NCI-H1048 (cell line): ENCODE measurements at places on chromosomes 1 and 21.

DNA sequence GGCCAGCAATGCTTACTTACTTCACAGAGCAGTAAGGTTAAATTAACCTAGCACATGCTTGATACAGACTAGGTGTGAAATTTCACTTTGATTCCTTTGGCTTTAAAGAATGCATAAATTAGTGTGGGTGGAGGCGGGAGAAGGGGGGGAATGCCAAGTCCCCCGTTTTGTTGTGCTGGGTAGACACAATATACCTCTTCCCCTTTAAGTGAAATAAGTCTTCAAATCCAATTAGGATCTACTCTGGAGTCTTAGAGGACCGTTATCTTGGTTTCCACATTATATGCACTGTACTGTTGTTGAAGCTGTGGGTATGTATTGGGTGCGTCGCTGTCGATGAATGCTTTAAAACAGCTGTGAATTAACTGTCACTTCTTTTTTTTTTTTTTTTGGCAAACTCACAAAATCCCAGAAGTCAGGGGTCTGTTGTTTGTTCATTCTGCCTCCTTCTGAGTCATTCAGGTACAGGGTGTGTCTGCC, 1.6 kb upstream of the S1PR1 start:
- no peak for DNase-seq

DNA sequence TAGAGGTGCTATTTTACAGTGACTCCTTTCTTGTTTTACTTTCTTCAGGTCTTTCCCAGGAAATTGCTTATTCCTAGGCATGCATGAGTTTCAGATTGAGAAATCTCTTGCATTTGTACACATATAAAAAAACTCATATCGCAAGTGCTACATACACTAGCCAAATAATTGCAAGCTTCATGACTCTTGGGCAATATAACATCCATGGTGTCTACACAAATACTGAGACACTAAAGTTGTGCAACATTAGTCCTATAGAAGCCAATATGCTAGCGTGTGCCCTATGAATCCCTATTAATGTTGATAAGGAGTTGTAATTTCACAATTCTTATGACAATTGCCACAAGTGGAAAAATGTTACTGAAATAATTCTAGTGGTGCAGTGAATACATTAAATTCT, 591.0 kb downstream of the ADGRL2 start:
- DNase-seq = no peak

- DNase-seq = no peak
Observed at GRCh38 chr1:26728645-26729044, 32.8 kb downstream of the ARID1A start.

GRCh38 chr1:69568421-69569174, 876 bp downstream of the LRRC7 start:
- no peak for DNase-seq

- DNase-seq = no peak
Observed at GRCh38 chr1:197466813-197467212, 198.8 kb downstream of the CRB1 start.

DNA sequence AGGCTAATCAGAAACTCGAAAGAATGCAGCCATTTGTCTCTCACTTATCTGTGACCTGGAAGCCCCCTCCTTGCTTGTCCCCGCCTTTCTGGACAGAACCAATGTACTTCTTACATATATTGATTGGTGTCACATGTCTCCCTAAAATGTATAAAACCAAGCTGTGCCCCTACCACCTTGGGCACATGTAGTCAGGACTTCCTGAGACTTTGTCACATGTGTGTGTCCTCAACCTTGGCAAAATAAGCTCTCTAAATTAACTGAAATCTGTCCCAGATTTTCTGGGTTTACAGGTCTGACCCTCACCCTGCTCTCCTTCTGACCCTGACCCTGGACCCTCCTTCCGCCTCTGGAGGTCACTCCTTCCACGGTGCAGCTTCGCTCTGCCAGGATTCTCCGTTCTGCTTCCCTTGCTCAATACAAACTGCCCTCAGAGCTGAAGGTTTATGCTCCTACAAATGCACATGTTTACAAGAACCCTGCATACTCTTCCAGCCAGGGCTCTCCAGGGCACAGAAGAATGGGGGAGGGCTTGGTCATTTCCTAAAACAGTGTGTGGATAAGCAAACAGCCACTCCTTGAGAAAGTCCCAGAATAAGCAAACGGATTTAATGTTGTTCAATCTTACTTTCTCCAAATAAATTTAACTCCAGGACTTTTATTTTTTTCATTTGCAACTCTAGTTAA, 160.5 kb downstream of the ACTL8 start:
- DNase-seq = no peak

GRCh38 chr1:192162376-192162775, 4.1 kb downstream of the RGS18 start:
- DNase-seq = no peak

GRCh38 chr1:221778125-221778524, 36.2 kb upstream of the DUSP10 start:
- no peak for DNase-seq

GRCh38 chr1:72202761-72203160, 79.6 kb downstream of the NEGR1 start:
- no peak for DNase-seq

- no peak for DNase-seq
Observed at GRCh38 chr1:116409751-116410191, 36.7 kb downstream of the ATP1A1 start.

DNA sequence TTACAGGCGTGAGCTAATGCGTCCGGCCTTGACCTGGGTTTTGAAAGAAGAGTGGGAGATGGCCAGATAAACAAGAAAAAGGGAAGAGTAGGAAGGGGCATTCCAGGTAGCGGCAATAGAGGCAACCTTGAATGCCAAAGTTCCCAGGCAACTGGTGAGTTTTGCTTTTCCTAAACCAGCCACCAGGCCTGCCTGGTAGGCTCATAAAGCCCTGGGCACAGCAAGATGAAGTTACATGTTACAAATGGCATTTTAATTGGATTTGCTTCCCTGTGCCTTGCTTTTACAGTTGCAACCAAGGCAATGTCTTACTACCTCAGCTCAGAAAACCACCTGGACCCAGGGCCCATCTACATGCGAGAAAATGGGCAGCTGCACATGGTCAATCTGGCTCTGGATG, 5.5 kb downstream of the LRRC42 start:
- DNase-seq = no peak

- DNase-seq = no peak
Observed at GRCh38 chr21:28737674-28738419, 254.8 kb downstream of the LTN1 start.
